ENCODE measurements at places on chromosomes 1 and 21. TPM values are rescaled to one million over a fixed set of nuclear protein-coding genes. Genes with fewer than 3 reads are reported as not detected.
A peak's percentile ranks its signal among the peaks of the same experiment; 100 is the strongest.

- DNase-seq: no peak
These were observed 124.5 kb downstream of the CRB1 start for GRCh38 chr1:197392541-197392940.

DNA sequence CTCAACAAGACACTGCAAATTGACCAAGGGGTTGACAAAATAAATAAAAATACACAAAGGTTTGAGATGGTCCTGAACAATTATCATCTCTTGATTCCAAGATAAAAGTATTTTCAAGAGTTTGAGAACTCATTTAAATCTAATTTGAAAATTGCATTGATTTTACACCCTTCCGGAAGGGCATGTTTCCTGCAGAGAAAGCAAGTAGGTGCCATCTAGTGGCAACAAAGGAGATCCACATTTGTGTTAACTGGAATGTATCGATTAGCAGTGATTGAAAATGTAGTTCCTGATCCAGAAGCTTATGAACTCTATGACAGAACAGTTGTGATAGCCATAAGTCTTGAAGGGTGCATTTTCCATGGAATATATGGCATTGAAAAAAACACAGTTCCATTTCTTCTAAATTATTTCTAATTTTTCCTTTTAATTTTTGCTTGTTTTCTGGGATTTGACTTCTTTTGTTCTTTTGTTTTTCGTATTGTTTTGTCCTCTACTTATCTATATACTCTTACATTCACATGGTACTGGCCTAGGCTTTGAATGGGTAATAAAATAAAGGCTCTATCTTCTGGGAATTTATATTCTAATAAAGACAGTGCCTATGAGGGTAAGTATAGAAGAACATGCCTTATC lies 143.7 kb downstream of the DNM3 start:
- DNase-seq: peak; percentile 49

DNA sequence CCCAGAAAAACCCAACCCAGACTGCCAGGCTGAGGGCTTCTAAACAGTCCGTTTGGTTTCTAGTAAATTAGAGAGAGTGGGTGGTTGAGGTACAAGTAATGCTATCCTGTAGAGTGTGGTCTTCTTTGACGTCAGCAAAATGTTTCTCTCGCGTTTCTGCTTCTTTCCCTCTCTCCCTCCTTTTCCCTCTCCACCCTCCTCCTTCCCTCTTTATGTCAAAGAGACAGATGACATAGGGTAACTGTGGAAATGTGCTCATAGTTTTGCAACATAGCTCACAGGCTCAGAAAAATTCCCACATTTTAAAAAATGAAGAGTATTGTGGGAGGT lies 158.3 kb downstream of the TOMM20 start:
- peak; percentile 98 for DNase-seq

DNA sequence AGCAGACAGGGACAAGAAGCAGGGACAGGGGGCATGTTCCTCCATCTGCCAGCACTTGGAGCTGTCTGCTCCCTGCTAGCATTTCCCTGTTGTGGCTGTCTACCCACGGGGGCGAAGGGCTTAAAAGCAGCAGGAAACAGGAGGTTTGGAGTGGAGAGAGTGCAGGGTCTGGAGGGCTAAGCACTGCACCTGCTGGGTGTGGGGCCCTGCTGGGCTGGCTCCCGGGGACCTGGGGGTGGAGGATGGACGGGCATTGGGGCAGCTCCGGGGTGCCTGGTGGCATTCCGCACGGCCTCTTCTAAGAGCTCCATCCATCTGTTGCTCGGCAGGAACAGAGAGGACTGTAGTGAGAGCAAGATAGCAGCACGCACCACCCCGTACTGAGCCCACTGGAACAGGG lies 21.2 kb downstream of the LRRC71 start:
- no peak for DNase-seq

LRRC41 gene
- total RNA-seq: 62.5 TPM

B3GALT2 gene
- 5.8 TPM for total RNA-seq

PAPPA2 gene
- 0.18 TPM for total RNA-seq

UCK2 gene
- total RNA-seq: 87.8 TPM

DNA sequence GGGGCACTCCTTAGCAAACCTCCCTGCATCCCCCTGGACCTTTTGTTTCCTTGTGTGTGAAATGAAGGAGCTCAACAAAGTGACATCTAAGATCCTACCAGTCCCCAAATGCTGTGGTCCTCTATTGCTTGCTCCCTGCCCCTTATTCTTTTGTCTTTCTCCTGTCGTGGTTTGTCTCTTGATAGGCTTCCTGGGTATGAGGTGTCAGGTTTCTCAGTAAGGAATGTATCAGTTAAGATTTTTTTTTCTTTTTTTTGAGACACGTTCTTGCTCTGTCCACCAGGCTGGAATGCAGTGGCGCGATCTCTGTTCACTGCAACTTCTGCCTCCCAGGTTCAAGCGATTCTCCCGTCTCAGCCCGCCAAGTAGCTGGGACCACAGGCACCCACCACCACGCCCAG lies 16.8 kb downstream of the CNIH3 start:
- peak; percentile 30 for DNase-seq

TBX19 gene
- 0.28 TPM for total RNA-seq

- peak; percentile 43 for DNase-seq
These were observed 60.0 kb upstream of the ATP5PO start for GRCh38 chr21:33975548-33976081.

OTUD3 gene
- total RNA-seq: 2.9 TPM

GRCh38 chr1:109905491-109905890 lies 5.2 kb upstream of the CSF1 start:
- no peak for DNase-seq

DNA sequence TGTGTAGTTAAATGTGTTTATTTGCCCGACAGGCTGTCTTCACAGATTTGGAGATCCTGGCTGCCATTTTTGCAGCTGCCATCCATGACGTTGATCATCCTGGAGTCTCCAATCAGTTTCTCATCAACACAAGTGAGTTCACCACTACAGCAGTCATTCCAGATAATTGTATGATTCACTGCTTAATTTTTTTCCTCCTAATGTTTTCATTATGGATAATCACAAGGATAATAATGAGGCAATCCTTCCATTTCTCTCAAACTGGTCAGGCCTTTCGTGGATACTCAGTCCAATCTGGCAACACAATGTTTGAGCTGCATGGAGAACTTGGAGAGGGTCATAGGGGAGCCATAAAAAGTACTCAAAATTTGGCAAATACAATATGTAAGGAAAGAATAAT lies 168.3 kb upstream of the SGIP1 start:
- DNase-seq: peak; percentile 56

- no peak for DNase-seq
These were observed 4.2 kb downstream of the CSTB start for GRCh38 chr21:43771698-43772424.

All from IMR-90 (cell line).